ENCODE measurements at places on chromosomes 16 and 17. TPM values are rescaled to one million over a fixed set of nuclear protein-coding genes. Genes with fewer than 3 reads are reported as not detected.

NTN1 gene
- total RNA-seq: 29.6 TPM

SPATA32 gene
- not detected for total RNA-seq

CDH3 gene
- not detected for total RNA-seq

ADAM11 gene
- total RNA-seq: not detected

ANKS3 gene
- 55.9 TPM for total RNA-seq

CORO1A gene
- 69.4 TPM for total RNA-seq

GDPD1 gene
- total RNA-seq: not detected

DNA sequence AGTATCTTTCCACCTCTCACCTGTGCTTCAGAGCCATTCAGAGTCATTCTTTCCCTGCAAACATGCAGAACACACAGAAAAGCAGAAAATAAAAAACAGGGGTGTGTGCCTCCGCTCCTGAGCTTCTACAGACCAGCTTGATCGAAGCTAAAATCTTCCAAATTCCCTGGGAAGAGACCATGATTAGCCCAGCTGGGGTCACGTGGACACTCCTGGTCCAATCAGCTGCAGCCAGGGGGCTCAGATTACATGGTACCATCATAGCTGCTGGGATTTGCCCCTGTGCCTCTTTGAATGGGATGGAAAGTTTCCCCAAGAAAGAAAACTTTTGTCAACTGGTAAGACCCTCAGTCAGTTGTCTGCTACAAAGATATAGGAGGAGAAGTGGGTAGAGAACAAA is 159.9 kb downstream of the TMEM114 start:
- no peak for DNase-seq
- H3K4me1 ChIP-seq: no peaks in the 10 kb centered on the region
- no peak overlapping the region for H3K4me3 ChIP-seq
- H3K36me3 ChIP-seq: no peaks in the 10 kb centered on the region
- H3K27ac ChIP-seq: no peak overlapping the region

GRCh38 chr17:28706471-28707338 is 5.0 kb downstream of the PROCA1 start:
- H3K4me3 ChIP-seq: no peak overlapping the region
- H3K27ac ChIP-seq: no peak overlapping the region
- H3K27me3 ChIP-seq: no peaks in the 10 kb centered on the region
- peaks cover 9% of the 10 kb centered on the region for H3K4me1 ChIP-seq
- no peak for DNase-seq
- H3K36me3 ChIP-seq: peaks cover 29% of the 10 kb centered on the region

DNA sequence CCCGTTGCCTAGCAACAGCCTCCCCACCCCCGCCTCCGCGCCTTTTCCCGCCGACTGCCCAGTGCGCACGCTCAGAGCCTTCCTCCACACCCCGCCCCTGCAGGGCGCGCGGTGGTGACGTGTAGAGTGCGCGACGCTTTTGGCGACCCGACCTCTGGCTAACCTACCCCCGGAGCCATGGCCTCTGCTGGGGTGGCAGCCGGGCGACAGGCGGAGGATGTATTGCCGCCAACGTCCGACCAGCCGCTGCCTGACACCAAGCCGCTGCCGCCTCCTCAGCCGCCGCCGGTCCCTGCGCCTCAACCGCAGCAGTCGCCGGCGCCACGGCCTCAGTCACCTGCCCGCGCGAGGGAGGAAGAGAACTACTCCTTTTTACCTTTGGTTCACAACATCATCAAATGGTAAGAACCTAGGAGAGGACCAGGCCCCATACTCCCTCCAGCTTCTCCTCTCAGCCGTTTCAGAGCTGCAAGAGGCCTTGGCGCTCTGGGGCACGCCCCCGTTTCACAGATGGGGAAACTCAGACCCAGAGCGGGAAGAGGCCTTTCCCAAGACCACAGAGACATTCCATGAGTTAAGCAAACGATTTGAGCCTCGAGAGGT is at the start of gene MED9:
MED9 (plus strand) TSS at position 136 of the 603 bp plus-strand sequence; CDS start at position 178, 42 bp downstream.
- H3K36me3 ChIP-seq: no peaks in the 10 kb centered on the region
- no peaks in the 10 kb centered on the region for H3K27me3 ChIP-seq
- DNase-seq: peak; percentile 95

- no peak overlapping the region for H3K27ac ChIP-seq
- no peak overlapping the region for H3K4me3 ChIP-seq
- no peak for DNase-seq
- H3K36me3 ChIP-seq: no peaks in the 10 kb centered on the region
These were observed 209.3 kb downstream of the CHD9NB start for GRCh38 chr16:52843381-52843780.

GRCh38 chr17:66576473-66576872 is 258.4 kb upstream of the CACNG5 start:
- no peaks in the 10 kb centered on the region for H3K4me1 ChIP-seq
- no peaks in the 10 kb centered on the region for H3K27me3 ChIP-seq
- no peaks in the 10 kb centered on the region for H3K36me3 ChIP-seq
- H3K4me3 ChIP-seq: no peak overlapping the region
- H3K27ac ChIP-seq: no peak overlapping the region
- no peak for DNase-seq

DNA sequence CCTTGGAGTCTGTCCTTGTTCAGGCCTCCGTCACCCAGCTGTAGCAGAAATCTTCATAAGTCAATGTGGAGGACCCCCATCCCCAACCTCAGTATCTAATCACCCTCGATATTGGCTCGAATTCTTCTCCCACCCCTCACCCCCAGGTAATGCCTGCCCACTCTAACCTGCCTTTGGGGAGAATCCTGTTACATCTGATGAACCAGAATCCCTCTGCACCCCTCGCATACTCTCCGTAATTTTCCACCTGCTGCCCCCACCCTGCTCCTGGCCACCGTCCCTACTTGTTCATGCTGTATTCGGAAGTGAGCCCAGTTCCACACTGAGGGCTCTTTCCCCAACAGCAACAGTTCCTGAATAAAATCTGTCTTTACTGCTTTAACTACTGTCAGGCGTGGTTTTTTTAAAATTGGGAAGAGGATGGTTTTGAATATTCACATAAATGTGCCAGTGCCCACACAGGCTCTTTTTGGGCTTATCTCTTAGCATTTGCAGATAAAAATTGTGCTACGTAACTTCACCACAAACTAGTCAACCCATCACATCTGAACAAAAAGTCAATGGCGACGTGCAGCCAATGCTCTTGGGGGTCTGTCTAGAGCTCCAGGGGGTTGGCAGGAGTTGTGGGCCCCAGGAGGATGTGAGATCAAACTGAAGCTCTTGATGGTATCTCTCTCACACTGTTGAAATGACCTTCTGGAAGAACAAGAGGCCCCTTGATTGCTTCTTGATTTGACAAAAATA is 73.7 kb downstream of the NETO2 start:
- no peaks in the 10 kb centered on the region for H3K4me1 ChIP-seq
- no peaks in the 10 kb centered on the region for H3K36me3 ChIP-seq
- H3K27me3 ChIP-seq: no peaks in the 10 kb centered on the region
- no peak overlapping the region for H3K27ac ChIP-seq

DNA sequence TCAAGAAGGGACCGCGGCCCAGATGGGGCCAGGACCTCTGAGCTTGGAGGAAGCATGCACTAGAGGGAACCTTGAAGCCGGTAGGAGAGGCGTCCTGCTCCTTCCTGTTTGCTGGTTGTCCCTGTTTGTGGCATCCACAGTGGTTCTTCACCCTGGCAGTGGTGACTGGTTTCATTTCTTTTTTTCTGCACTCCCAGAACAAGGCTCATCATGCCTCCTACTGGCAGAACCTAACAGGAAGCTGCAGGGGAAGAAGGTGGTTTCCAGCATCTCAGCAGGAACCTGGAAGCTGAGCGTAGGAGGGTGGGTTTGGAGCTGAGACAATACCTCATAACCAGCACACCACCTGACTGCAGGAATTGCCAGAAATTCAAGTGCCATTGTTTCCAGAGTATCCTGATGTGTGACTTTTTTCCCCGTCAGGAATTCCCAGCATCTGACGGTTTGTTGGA is 5.8 kb downstream of the TMEM231 start:
- no peak overlapping the region for H3K27ac ChIP-seq
- no peak overlapping the region for H3K4me3 ChIP-seq
- no peaks in the 10 kb centered on the region for H3K36me3 ChIP-seq
- no peaks in the 10 kb centered on the region for H3K27me3 ChIP-seq
- H3K4me1 ChIP-seq: peaks cover 5% of the 10 kb centered on the region

DNA sequence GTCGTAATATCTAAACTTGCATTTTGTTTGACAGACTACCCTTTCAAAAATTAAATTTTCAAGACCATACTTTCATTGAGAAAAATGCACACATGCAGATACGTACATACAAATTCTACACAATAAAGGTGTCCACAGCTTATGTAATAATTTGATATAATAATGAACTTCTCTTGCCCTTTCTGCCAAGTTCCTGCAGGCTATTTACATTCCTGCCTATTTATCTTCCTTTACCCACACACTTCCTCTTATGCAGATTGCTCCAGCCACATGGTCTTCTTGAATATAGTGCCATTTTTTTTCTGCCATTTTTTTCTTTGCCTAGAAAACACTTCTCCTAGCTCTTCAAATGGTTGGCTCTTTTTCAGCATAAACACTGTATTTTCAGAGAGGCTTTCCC is 826.9 kb upstream of the CDH8 start:
- H3K27ac ChIP-seq: no peak overlapping the region
- no peaks in the 10 kb centered on the region for H3K36me3 ChIP-seq
- H3K27me3 ChIP-seq: no peaks in the 10 kb centered on the region
- H3K4me3 ChIP-seq: no peak overlapping the region
- no peaks in the 10 kb centered on the region for H3K4me1 ChIP-seq

- no peaks in the 10 kb centered on the region for H3K4me1 ChIP-seq
- no peaks in the 10 kb centered on the region for H3K36me3 ChIP-seq
- H3K27ac ChIP-seq: no peak overlapping the region
- no peak for DNase-seq
- H3K27me3 ChIP-seq: no peaks in the 10 kb centered on the region
These were observed 439.0 kb upstream of the CCL2 start for GRCh38 chr17:33816036-33816435.

- H3K27ac ChIP-seq: no peak overlapping the region
- H3K4me3 ChIP-seq: no peak overlapping the region
- H3K4me1 ChIP-seq: no peaks in the 10 kb centered on the region
- peaks cover 89% of the 10 kb centered on the region for H3K36me3 ChIP-seq
These were observed 18.3 kb upstream of the CYTH1 start for GRCh38 chr17:78800132-78800931.

DNA sequence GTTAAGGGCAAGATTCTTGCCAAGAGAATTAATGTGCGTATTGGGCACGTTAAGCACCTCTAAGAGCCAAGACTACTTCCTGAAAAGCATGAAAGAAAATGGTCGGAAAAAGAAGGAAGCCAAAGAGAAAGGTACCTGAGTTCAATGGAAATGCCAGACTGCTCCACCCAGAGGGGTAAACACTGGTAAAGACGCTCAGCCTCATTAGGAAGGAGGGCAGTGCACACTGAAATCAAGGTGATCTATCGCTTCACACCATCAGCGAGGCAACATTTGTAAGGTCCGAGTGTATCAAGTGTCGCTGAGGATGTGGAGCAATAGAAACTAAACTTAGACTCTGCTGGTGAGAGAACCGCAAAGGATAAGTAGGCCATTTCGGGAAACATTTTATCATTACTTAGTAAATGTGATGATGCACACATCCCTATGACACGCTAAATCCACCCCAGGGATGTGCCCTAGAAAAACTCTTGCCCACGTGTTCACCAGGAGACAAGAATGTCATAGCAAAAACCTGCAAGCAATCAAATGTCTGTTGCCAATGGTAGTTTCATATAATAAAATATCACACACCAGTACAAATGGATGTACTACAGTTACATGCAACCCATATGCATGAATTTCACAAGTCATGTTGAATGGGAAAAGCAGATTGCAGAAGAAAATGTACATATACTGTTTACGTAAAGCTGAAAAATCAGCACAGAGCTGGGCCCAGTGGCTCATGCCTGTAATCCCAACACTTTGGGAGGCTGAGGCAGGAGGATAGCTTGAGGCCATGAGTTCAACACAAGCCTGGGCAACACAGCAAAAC is 23.6 kb downstream of the CNTROB start:
- H3K27me3 ChIP-seq: no peaks in the 10 kb centered on the region
- DNase-seq: no peak
- no peak overlapping the region for H3K27ac ChIP-seq
- no peak overlapping the region for H3K4me3 ChIP-seq

DNA sequence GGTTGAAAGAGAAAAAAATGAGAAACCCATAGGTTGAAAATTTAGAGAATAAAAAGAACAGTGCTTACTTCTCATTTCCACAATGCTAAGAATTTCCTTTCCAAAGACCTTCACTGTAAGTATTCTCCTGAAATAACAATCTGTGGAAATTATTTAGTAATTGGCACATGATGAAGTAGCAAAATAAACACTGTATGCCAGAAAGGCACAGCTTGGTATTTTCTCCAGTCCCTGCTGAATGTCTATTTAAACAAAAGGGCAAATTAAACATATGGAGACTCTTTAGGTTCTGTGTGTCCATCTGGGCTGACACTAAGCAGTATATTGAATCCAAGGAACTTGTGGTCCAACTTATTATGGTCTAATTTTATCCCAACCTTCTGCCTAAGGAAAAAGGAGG is 46.1 kb downstream of the CHCT1 start:
- peaks cover 4% of the 10 kb centered on the region for H3K4me1 ChIP-seq
- H3K27me3 ChIP-seq: no peaks in the 10 kb centered on the region
- no peak for DNase-seq
- H3K27ac ChIP-seq: peak overlapping the region; percentile 20

- peaks cover 15% of the 10 kb centered on the region for H3K4me1 ChIP-seq
- peak overlapping the region; percentile 74 for H3K27ac ChIP-seq
These were observed 13.3 kb downstream of the ARHGAP23 start for GRCh38 chr17:38441429-38442061.

DNA sequence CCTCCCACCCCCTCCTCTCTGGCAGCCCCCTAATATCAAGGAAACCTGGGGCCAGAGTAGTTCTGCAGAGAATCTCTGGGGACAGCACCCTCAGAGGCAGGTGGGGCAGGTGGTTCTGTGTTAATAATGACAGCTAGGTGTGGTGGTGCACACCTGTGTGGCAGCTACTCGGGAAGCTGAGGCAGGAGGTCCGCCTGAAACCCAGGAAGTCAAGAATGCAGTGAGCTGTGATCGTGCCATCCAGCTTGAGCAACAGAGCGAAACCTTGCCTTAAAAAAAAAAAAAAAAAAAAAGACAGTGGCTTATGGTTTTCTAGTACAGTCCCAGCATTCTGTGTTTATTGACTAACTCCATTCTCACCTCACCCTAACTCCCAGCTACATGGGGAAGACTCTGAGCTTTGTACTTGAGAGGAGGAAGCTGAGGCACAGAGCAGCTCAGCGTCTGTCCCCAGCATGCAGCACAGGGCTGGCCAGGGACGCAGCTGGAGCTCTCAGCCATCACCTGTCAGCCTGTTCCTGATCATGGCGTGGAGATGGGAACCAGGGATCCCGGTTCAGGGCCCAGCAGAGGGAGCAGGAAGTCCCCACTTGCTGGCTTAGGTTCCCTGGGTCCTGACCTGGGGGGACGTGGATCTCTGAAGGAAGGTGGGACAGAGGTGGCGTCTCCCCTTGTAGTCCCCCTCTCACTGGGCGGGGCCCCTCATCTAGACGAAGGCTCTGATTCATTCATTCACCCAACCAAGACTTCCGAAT is 6.1 kb downstream of the DBNDD1 start:
- H3K4me3 ChIP-seq: no peak overlapping the region
- no peaks in the 10 kb centered on the region for H3K36me3 ChIP-seq
- no peaks in the 10 kb centered on the region for H3K27me3 ChIP-seq
- H3K27ac ChIP-seq: no peak overlapping the region
- no peak for DNase-seq

All from ascending aorta (tissue), 2 donors.